ENCODE measurements at places on chromosomes 2 and 18. TPM values are rescaled to one million over a fixed set of nuclear protein-coding genes. Genes with fewer than 3 reads are reported as not detected.

The CNNM4 gene
- total RNA-seq = 1.8 TPM

The SEH1L gene
- total RNA-seq = 53.9 TPM

The ACAA2 gene
- total RNA-seq = 40.2 TPM

The UGT1A6 gene
- not detected for total RNA-seq

The METTL8 gene
- total RNA-seq = 14.1 TPM

The PROM2 gene
- 0.19 TPM for total RNA-seq

Data from aortic smooth muscle cell (primary cell).